Retina (tissue), 1 donor: ENCODE measurements at places on chromosomes 7 and 10.

DNA sequence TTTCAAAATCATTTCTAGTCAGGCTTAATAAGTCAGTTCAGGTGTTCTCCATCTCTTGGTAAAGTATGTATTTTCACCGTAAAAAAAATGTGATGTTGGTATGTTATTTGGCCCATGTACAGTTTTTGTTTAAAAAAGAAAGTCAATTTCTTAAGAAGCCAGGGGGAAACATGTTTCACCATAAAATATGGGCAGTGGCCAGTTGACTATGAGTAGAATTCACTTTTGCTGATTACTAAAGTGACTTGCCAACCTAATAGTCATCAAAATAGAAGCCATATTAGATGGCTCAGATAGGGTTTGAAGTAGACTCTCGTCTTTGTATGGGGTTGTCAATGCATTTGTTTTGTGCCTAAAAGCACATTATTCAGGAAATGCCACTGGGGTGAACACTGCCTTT is 266.3 kb downstream of the BICC1 start:
- no peak for DNase-seq

- DNase-seq = no peak
Observed at GRCh38 chr7:28083164-28083997, 97.2 kb downstream of the JAZF1 start.

GRCh38 chr7:128116740-128117139 is 85.5 kb upstream of the LRRC4 start:
- DNase-seq = no peak

- DNase-seq = no peak
Observed at GRCh38 chr10:17330501-17330900, 102.5 kb downstream of the VIM start.

DNA sequence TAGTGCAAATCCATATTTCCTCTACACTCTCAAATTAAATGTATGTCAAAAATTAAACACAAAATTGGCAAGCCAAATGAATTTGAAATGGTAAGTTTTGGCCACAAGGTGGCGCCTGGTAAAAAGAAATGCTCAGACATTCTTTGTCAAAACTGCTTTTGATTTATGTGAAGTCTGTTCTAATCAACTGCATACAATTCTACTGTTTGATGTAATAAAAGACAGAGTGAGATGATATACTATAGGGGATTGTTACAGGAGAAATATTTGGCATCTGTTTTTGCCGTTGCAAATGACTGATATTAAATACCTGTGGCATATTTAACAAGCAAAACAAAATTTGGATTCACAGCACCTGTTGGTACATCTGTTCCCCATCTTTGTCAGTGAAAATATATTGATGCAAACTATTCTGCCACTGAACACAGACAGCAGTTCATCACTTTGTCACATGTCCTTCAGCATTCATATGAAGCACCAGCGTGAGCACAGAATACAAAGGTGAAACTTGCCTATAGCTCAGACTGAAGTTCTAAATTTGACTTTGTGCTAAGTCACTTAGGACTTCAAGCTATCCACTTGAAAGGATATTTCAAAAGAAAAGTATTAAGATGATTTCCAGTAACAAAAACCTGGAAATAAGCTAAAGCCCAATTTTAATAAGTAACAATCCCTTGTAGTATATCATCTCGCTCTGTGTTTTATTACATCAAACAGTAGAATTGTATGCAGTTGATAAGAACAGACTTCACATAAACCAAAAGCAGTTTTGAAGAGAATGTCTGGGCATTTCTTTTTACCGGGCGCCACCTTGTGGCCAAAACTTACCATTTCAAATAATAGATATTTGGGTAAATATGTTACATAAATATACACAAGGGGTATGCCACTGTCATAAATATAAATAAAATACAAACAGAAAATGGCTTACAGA is 10.2 kb upstream of the CH25H start:
- peak; percentile 55 for DNase-seq

- no peak for DNase-seq
Observed at GRCh38 chr7:115054478-115055065, 132.7 kb downstream of the MDFIC start.

- no peak for DNase-seq
Observed at GRCh38 chr10:131697476-131698128, 203.2 kb upstream of the PPP2R2D start.

- DNase-seq = no peak
Observed at GRCh38 chr10:9781666-9782065, 1236.0 kb upstream of the CELF2 start.

DNA sequence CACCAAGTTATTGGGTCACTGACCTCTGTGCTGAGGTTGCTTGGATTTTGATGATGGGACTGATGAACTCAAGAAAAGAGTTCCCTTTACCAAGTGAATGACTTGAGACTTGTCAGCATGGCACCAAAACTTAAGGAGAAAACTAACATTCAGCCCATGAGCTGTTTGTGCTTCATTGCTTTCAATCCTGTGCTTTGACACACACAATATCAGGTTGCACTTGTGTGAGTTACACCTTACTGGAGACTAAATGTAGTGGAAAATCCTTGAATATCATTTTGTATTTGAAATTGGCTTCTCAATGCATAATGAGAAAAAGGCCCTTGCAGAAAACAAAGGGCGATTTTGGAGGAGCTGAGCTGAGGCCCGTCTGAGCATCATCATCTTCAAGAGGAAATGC is 2.7 kb downstream of the BAG3 start:
- DNase-seq = no peak

- no peak for DNase-seq
Observed at GRCh38 chr10:14859775-14860174, 18.9 kb upstream of the SUV39H2 start.

DNA sequence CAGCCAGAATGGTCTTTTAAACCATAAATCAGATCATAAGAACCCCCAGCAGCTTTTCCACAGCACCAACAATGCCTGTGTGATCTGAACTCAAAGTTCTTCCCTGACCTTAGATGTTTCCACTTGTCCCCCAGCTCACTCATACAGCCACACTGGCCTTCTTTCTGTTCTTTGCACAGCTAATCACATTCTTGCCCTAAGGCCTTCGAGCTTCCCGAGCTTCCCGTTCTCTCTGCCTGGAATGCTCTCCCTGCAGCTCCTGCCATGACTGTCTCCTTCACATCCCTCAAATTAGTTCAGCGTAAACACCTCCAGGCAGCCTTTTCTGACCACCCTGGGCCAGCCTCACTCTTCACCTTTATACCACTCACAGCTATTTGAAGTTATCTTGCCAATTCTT is 166.8 kb upstream of the NFE2L3 start:
- no peak for DNase-seq

GRCh38 chr7:44213877-44214388 is 13.2 kb downstream of the YKT6 start:
- DNase-seq = no peak

DNA sequence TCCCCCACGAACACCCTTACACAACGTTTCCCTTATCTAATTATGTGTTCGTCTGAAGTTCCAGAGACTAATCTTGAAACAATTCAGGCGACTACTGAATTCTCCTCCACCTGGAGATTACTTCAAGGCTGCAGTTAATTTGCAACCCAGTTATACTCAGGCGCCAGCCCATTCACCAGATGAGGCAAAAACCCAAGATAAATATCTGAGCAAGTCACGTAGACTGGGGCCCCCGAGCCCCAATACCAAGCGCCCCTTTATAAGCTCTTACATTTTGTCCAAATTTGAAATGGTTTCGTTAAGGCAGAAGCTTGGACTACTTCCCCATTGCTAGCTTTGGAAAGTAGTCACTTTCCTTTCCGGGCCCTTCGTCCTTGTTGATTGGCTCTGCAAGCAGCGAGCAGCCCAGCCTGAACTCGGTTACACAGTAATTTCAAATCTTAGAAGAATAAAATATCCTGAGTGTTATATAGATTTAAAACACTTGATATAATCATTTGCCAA is 1.2 kb downstream of the TPK1 start:
- no peak for DNase-seq

DNA sequence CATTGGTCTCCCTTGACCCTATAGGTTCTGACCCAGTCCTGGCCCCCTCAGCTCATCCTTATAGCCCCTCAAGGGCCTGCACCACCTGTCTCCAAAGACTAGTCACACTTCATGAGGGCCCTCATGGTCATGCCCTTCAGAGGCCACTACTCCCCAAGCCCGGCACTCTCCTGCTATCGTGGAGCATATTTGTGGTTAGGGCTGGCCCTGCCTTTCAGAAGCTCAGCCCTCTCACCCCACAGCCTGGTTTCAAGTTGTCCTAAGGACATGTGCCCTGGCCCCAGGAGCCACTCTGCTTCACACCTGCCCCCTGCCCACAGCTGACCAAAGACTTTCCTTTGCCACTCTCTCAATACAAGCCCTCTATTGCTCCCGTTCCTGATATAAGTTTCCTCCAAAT is 60.3 kb upstream of the LBX1 start:
- DNase-seq = no peak

- no peak for DNase-seq
Observed at GRCh38 chr10:101355072-101355706, 1.2 kb downstream of the BTRC start.

GRCh38 chr7:64686493-64687184 is 20.7 kb downstream of the ZNF107 start:
- no peak for DNase-seq

- DNase-seq = no peak
Observed at GRCh38 chr7:151905766-151906165, 28.9 kb upstream of the PRKAG2 start.

- no peak for DNase-seq
Observed at GRCh38 chr10:75959912-75960311, 528.5 kb downstream of the LRMDA start.

DNA sequence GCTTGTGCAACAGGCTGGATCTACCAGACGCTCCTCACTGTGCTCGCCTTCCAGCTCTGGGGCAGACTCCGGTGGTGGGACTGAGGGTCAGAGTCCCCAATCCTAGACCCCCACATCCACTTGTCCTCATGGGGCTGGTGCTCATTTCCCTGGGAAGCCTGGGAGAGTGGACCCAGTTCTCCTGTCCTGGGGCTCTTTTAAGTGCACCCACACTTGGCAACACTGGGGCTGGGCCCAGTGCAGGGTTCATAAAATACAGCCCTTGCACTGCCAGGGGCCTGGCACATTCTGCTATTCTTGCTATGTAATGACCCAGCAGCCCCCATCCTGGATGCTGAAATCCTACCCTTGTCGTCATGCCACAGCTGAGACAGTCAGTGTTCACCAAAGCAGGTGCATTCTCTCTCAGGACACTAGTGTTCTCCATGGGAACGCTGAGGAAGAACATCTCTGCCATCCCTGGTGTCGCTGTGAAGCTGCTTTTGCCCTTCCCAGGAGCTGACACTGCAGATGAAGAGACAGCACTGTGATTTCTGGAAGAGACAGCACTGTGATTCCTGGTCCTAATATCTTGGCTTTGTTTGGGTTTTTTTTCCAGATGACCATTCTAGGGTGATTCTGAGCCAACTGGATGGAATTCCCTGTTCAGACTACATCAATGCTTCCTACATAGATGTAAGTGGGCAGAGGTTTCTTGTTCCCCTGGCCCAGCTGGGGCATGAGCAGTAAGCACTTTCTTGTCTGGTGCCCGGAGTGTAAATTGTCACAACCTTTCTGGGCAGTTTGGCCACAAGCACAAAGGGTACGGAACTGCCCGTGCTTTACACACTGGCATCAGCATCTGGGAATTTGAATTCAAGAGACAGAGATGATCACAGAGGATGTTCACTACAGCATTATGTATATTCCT is 65.6 kb downstream of the MKI67 start:
- DNase-seq = no peak

GRCh38 chr10:133528845-133529575 is 1.8 kb downstream of the CYP2E1 start:
- peak; percentile 51 for DNase-seq

- DNase-seq = no peak
Observed at GRCh38 chr10:74518061-74518460, 308.3 kb upstream of the KAT6B start.

DNA sequence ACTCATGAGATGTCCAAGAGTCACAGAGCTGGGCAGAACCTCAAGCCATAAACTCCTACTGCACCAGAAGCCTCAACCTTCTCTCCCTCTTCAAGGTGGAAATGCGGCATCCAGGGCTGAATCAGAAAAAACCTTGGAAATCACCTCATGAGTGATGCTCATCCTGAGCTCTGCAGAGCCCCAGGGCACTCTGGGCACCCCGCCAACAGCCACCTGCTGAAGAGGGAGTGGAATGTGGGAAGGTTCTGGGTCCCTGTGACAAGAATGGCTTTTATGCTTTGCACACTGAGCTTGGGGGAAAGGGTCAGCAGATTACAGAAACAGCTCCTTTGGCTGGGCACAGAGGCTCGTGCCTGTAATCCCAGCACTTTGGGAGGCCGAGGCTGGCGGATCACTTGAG is 18.8 kb downstream of the NUDT1 start:
- no peak for DNase-seq

DNA sequence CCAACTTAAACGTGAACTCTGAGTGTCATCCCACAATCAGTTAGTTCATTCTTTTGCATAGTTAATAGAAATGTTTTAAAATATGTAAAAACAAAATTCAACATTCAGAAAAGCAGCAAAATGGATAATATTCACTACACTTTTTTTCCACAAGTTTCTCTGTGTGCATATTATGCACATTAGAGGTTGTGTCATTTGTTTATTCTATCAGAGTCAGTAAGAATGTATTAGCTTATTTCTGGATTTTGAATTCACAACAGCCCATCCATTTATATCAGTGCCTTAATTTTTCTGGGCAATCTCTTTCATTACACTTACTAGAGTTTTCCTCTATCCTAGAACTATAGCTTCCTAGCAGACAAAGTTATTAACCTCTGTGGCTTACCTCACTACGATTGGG is 432.7 kb upstream of the SEMA3A start:
- no peak for DNase-seq

- no peak for DNase-seq
Observed at GRCh38 chr10:123537188-123537961, 128.8 kb upstream of the GPR26 start.

DNA sequence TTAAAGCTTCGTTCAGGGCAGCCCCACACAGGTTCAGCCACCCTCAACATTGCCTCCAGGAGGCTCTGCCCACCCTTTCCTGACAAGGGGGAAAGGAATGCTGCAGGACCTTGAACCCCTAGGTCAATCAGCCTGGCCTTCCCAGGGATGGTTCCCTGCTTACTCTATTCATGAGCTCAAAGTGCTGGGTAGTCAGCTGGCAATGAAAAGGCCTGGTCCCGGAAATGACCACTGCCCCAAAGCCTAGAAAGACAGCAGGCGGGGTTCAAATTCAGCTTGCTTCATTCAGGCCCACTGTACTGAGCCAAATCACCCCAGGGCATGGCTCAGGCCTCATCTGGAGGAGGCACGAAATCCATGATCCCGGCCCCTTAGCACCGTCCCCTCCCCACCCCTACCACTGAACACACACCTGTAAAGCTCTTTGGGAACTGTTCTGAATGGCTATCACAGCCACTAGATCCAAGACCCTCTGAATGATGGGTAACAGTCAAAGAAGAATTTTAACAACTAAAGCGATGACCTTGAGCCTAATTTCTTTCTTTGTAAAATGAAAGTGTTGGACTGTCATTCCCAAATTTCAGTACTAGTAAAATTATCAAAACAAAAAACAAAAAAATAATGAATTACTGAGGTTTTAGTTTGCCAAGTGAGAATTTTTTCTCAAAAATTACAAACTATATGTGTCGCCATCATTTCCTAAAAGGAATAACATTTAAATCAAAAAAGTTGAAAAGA is 1.0 kb downstream of the URGCP start:
- no peak for DNase-seq
